Hindlimb muscle (tissue), 1 donor: ENCODE measurements at places on chromosomes 7 and 10.
A peak's percentile ranks its signal among the peaks of the same experiment; 100 is the strongest.

DNA sequence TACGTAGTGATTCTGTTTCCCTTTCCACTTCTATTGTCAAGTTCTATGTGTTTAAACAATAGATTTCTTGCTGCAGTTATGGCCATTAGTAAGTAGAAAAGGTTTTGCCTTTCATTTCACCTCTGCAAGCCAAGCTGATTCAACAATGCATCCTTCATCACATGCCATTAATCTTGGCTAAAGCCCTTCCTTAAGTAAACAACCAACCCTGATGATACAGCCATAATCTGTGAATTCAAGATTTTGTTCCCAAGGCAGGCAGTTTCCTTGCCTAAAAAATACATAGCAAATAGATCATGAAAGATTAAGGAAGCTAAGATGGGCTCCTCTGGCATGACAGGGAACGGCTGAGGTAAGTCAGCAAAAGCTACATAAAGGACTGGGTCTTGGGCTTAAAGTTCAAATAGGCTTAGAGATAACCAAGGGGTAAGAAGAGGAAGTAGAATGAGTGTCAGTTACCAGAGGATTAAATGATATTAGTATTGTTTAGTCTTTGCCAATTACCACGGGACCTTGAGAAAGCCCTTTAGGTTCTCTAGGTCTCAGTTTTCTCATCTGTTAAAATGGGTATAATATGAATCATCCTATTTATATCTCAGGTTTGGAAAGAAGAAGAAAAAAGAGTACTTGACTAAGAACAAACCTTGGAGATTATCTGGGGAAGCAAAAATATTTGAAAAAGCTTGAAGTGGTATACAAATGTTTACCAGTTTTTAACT lies 35.9 kb upstream of the ANK3 start:
- DNase-seq: no peak

DNA sequence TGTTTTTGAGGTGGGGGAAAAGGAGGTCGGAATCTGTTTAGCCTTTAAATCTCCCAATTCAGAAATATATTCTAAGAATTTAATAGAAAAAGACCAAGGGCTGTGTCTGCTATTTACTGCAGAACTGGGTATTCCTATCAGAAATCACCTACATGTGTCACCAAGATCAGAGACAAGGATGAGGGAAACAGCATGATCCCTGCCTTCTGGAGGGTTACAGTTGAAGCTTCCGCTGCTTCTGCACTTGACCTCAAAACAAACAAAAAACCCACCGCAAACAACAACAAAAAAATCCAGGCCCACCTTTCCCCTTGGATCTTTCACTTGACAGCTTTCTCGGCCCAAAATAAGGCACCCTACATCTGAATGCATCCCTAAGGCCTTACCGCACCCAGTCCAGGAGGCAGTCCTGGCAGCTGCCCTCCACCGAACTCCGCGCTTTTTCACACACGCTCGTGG lies 750 bp upstream of the CDK14 start:
- peak; percentile 18 for DNase-seq

DNA sequence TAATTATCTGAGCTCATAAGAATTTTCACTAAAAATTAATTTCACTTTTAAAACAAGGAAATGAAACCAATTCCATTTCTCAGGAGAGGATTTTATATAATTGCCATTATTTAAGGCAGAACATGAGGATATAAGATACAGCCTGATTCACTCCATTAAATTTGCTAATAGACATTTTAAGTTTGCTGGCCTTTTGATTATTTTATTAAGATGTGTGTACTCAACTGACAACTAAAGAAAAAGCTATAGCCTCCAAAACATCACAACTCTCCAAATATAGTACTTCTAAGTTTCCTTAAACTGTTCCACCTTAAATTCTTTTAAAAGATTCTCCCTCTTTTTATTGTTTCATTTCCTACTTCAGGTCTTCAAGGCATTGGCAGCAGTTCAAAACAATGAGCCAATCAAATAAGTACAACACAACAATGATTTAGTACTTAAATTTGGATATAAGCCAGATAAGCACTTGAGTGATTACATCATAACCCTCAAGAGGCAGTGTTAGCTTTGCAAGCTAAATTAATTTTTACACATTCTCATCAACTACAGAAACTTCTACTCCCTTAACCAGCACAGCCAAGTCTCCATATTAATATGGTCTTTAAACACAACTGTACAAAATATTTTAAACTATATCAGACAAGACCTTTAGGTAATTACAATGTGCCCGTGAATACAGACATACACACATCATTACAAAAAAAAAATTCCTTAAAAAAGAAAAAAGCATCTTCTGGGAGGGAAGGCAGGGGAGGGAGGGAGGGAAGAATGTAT lies 121.8 kb downstream of the KMT2C start:
- DNase-seq: peak; percentile 29

- no peak for DNase-seq
Measured at GRCh38 chr7:92832534-92833023, 3.8 kb downstream of the CDK6 start.

DNA sequence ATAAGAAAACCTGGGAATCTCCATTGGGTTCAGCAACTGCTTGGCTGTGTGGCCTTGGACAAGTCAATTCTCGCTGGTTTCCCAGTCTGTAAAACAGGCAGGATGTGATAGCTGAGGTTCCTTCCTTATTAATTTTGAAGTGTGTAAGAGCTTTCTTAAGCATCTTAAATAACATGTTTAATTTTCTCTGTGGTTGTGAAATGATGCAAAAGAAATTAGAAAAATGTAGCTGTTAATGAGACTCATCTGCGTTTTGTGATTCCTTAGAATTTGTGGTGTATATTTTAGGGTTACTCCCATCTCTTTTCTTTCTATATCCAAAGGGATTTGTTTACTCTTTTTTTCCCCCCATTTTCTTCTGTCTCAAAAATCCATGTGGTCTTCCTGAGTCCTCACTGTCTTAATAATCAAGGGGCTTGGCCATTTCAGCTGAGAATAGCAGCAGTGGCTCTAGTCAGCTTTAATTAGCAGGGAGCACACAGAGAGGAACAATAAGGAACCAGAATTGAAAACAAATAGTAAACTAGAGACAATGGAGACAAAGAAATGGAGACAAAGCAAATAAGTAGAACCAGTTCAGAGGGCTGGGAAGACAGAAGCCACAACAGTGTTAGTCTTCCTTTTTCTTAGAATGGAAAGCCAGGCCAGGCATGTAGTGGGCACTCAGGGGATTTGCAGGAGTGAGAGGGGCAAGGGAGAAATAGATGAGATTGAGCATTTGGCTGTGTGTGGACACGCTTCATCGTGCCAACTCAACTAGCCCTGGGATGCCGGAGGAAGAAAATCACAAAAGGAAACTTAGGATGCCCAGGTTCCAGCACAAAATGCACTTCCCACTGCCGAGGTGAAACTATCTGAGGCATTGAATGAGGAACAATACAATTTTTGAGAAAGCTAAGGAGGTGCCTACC lies 93.9 kb downstream of the CHN2 start:
- no peak for DNase-seq

GRCh38 chr7:107884066-107884818 lies 6.7 kb upstream of the DLD start:
- DNase-seq: no peak

DNA sequence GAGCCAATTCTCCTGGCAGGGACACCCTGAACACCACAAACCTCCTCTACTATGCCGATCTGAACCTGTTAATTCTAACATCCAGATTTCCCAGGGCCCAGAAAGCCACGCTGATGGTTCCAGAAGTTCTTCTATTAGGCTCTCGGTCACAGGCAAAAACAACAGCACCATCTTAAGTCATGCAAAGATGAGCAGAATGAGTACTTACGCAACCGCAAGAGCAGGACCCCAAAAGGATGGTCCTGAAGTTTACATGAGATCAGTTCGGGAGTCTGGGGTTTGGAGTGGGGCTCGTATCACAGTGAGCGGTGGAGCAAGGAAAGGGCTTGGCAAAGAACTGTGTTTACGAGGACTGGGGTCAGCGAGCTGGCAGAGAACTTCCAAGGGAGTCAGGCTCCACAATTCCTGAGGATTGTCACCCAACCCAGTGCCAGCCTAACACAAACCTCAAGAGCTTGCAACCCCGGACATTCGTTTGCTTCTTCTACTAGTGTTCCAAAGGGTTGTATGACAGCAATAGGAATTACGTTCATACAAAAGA lies 532.6 kb downstream of the TNS3 start:
- DNase-seq: no peak

GRCh38 chr10:3902054-3902808 lies 117.2 kb upstream of the KLF6 start:
- no peak for DNase-seq

DNA sequence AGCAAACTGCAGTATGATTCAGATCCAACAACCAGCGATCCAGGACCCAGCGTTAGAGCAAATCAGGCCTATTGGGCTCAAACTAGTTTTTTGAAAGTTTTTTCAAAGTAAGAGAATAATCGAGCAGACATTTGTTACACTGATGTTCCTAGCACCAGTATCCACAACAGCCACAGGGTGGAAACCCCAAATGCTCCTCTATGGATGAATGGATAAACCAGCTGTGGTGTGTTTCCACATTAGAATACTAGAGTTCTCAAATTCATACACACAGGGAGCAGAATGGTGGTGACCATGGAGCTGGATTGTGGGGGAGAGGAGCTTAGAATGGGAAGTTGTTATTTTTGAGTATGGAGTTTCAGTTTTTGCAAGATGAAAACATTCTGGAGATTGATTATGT lies 60.7 kb downstream of the PDIA4 start:
- peak; percentile 58 for DNase-seq

DNA sequence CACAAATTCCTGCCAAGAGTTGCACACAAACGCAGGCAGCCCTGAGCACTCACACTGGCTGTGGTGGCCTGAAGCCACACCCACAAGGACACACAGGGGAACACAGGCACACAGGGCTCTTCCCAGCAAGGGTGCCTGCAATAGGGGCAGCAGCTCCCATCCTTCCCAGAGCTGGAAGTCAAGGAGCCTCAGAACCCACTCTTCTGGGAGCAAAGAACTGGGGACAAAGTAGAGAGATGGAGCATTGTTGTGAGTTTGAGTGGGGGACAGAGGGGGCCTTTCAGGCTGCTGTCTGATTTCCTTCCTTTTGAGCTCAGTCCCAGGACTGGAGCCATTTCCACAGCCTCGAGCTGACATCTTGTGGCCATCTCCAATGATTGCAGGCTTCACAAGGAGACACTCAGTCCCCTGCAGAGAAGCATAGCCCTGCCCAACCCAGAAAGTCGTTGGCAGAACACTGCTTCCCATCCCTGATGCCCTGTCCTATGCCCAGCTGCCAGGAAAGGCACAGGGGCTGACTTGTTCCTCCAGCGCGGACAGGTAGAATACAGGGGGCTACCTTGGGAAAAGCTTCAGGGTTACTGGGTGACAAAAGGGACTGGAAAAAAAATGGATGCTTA lies 34.4 kb upstream of the SLF2 start:
- DNase-seq: peak; percentile 62

DNA sequence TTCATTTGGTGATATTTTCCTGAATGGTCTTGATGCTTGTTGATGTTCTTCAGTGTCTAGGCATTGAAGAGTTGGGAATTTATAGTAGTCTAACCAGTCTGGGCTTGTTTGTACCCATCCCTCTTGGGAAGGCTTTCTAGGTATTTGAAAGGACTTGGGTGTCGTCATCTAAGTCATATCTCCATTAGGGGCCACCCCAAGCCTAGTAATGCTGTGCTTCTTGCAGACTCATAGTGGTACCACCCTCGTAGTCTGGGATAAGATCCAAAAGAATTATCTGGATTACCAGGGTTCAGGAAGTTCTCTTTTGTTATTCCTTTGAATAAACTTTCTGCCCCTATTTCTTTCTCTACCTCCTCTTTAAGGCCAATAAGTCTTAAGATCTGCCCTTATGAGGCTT lies 319.4 kb upstream of the MYO3A start:
- no peak for DNase-seq

GRCh38 chr7:137626469-137627067 lies 220.2 kb downstream of the DGKI start:
- DNase-seq: peak; percentile 36

DNA sequence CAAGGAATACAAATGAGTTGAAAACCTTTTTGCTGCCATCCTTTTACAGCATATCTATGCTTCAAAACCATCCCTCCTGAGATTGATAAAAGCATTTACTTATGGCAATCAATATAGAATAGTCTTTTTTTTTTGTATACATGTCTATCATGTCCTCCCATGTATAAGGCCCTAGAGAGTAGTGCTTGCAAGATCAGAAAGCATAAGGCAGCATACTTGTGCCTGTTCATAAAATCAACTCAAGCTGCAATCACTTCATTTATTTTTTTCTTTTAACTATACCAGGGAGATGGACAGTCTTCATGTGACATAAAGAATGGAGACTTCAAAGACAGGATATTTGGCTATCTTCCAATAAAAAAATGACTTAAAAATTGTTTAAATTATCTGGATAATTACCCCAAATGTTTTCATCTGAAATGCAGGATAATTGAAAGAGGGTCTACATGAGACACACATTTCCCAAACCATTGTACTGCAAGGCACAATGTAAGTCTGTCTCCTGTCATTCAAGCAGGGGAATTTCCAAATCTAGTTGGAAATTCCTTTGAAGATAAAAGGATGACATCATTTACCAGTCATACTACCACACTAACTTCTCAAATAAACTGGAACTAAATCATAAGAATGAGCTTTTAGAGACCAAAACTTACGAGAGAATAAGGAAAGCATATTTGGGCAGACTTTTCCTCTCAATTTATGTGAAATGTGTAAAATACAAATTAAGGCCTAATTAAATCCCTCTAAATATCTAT lies 22.5 kb downstream of the LRRN3 start:
- no peak for DNase-seq

DNA sequence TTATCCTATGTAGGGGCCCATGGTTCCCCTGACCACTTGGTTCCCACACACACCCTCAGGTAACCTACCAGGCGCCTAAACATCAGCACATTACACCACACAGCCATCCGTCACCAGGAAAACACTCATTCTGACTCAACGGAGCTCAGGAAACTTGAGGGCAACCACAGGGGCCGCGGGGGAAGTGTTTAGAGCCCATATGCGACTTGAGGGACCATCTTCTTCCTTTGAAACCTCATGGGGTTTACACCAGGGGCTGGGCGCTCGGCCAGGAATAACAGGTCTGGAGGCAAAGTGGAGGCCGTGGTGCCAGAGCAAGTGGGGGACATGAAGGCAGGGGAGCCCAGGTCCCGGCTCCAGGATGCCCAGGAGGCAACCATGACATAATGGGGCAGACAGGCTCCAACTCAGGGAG lies 1.5 kb downstream of the STX1A start:
- DNase-seq: no peak

DNA sequence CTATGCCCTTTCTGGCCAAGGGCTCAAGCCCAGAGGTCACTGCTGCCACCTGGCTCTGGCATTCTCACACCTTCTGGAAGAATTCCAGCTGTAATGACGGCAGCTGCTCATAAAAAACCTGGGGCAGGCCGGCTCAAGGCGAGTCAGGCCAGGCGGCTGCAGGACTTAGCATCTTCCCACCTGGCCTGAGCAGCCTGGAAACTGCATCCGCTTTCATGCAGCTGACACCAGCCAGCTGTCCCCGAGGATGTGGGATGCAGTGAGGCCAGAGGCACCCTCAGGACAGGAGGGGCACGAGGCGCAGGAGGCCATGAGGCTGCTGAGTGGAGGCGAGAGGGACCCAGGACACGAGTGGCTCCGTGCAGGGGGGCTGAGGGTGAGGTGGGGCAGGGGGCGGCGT lies 47.5 kb upstream of the ADGRA1 start:
- no peak for DNase-seq

GRCh38 chr10:45424668-45425404 lies 50.8 kb downstream of the ALOX5 start:
- DNase-seq: no peak

GRCh38 chr10:89466599-89467035 lies 52.2 kb downstream of the IFIT5 start:
- no peak for DNase-seq
